ENCODE measurements at places on chromosomes 6 and 20. TPM values are rescaled to one million over a fixed set of nuclear protein-coding genes. Genes with fewer than 3 reads are reported as not detected.

DNA sequence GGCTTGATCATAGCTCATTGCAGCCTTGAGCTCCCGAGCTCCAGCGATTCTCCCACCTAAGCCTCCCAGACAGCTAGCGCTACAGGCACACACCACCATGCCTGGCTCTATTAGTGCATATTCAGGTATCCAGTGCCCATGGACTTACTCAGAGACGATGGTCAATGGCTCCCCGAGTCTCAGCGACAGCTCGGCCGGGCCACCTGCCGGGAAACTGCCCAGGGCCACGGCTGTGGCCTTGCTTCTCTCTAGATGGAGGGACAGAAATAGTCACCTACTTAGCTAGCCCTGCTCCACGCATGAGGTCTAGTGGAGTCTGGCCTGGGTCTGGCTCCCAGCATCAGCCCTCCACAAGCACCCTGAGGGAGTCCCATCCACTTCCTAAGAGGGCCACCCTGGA, 11.7 kb downstream of the SLA2 start:
- no peak for DNase-seq

The COL20A1 gene
- total RNA-seq: 0.44 TPM

The TTK gene
- total RNA-seq: 29.6 TPM

The NRSN2 gene
- total RNA-seq: 0.42 TPM

The LGSN gene
- total RNA-seq: not detected

The LPA gene
- not detected for total RNA-seq

DNA sequence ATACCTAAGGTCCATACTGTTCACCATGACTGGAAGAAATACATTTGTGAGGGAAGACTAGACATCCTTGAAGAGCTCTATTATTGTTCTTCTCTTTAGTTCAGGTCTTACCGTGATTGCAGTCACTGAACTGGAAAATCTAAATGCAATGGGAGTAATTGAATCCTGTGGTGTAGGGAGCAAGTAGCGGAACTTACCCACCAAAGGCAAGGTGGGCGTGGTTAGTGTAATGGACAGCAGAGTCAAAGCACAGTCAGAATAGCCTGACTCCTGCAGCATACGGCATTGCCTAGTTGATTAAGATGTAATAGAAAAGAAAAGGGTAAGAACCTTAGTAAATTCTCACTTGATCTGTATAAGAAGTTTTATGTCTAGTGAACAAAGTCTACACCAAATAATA, 679.7 kb upstream of the EPHA7 start:
- no peak for DNase-seq

The LY6G6C gene
- total RNA-seq: not detected

The MOCS3 gene
- total RNA-seq: 15.4 TPM
